ENCODE measurements at places on chromosomes 3 and 15.
A peak's percentile ranks its signal among the peaks of the same experiment; 100 is the strongest.

- DNase-seq = no peak
Measured at GRCh38 chr3:171485338-171485737, 25.1 kb upstream of the TNIK start.

- DNase-seq = no peak
Measured at GRCh38 chr3:151919030-151919328, 45.5 kb downstream of the SUCNR1 start.

DNA sequence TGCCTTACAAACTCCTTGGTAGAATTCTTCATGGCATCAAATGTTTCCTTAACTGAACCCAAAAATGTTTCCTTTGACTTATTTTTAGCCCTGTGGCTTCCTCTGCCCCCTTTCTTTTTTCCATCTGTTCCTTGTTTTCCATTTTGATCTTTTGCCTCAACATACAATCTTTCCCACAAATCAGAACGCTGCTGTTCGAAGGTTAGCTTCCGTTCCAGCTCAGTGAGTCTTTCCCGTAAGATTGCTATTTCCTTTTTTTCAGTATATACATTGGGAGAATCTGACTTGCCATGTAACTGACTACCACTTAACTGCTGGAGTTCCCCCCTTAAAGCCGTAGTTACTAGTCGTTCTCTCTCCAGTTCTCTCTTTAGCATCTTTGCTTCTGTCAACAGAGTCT lies 41.2 kb downstream of the PIGB start:
- no peak for DNase-seq

GRCh38 chr3:96813134-96813819 lies 1.1 kb upstream of the EPHA6 start:
- peak; percentile 14 for DNase-seq

DNA sequence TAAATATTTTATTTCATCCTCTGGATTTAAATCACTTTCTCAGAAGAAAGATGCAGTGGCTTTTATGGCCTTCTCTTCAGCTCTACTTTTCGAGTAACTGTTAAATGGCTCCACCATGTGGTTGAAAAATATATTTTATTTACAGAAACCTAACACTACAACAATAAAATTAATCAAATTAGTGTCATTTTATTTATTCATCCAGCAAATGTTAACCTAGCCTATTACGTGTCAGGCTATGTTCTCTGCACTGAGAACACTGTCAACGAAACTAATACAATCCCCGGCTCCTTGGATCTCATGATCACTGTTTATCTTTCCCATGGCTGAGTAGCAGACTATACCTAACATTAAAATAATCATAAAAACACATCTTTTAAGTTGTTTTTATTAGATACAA lies 148.0 kb upstream of the OSTN start:
- DNase-seq = no peak

GRCh38 chr3:167872941-167873340 lies 137.4 kb downstream of the SERPINI1 start:
- no peak for DNase-seq

- no peak for DNase-seq
Measured at GRCh38 chr3:186025161-186025560, 83.7 kb downstream of the ETV5 start.

GRCh38 chr15:47717036-47717612 lies at the start of gene SEMA6D:
TSS of gene SEMA6D (plus strand) at chr15:47717505. CDS start at chr15:47759799, 42,294 bp downstream.
- DNase-seq = no peak

- DNase-seq = no peak
Measured at GRCh38 chr15:25947323-25948314, 84.5 kb upstream of the ATP10A start.

DNA sequence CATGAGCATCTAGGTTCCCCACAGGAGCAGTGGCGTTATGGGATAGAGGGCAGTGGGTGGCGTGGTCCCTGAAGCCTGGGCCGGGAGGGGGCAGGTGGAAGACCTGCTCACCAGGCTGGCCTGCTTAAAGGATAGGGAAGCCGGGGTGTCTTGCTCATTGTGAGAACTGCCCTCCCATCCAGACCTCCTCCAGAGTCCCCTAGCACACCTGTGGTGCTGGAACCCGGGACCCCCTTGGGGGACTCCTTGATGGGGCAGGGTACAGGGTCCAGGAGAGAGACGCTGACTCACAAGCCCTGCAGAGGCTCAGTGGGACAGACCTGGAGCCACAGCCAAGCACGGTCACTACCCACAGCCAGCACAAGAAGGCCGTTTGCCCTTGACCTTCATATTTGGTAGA lies 2.8 kb upstream of the RHCG start:
- DNase-seq = no peak

GRCh38 chr15:70516408-70517193 lies 246.8 kb downstream of the UACA start:
- no peak for DNase-seq

DNA sequence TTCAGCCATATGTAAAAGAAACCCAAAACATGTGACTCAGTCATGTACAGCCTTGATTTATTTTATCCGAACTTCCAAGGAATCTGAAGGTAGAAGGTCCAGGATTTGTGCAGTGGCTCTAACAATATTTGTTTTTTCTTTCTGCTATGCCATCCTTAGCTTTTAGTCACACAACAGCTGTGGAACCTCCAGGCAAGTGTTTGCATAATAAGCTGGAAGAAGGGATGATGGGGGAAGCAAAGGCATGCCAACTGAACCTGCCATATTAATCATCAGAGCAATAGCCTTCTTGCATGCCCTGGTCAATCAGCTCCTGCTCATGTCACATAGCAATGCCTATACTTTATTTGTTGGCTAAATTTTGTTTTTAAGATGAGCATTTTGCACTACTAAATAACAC lies 444.7 kb upstream of the ARPP21 start:
- no peak for DNase-seq

- DNase-seq = no peak
Measured at GRCh38 chr15:67547064-67547463, 4.6 kb downstream of the MAP2K5 start.

- no peak for DNase-seq
Measured at GRCh38 chr3:123098426-123099330, 31.9 kb downstream of the PDIA5 start.

DNA sequence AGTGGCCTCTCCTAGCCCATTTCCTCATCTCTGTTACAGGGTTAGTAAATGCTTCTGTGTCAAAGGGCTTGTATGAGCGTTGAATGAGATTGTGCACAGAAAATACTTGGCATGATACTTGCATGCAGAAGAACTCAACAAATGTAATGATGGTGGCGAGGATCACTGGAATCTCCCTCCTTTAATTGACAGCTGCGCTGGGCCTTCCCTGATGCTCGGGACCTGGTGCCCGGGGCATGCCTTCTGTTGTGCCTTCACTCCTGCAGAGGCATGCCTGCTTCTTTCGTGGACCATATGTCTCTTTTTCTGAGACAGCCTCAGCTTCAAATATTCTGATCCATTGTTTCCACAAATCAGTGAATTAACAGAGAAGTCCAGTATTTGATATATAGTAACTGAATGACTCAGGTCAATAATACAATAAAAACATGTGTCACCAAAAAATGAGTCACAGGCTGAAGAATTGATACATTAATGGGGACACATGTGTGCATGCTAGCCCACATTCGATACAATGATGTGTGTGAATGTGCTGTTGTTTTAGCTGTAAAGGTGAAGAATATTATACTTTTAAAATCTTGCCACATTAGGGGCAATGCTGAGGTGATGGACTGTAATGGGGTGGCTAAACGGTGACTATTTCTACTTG lies 243.3 kb upstream of the TBL1XR1 start:
- DNase-seq = no peak

DNA sequence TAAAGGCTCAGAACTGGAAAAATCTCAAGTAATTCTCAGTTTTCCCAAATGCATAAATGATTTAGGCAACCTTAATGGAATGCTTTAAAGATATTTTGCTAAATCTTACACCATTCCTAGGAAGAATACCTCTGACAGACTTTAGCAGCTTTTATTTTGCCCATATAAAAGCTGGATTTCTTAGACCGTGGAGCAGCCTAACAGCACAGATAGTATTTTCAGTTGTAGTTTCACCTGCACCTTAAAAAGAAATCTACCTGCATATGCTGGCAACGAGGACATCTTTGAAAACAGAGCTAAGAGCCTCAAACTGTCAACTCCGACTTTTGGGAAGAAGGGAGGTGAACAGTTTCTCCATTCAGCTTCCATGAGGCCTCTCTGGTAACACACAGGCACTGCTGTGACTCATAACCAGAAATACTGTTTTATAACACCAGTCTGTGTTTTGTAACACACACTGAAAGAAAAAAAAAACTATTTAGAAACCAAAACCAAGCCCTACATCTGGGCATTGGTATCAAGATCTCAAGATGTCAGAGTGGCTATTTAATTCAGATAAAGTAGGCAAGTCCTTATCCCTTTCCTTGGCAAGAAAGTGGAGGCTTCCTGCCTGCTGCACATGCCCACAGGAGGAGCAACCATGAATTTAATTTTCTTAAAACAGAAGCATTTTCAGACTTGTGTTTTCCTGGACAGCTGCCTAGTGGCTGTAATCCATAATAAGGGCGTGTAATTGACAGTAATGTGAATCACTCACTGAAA lies 181.5 kb upstream of the ICE2 start:
- no peak for DNase-seq

GRCh38 chr3:40097131-40098117 lies 212.1 kb upstream of the EIF1B start:
- no peak for DNase-seq

DNA sequence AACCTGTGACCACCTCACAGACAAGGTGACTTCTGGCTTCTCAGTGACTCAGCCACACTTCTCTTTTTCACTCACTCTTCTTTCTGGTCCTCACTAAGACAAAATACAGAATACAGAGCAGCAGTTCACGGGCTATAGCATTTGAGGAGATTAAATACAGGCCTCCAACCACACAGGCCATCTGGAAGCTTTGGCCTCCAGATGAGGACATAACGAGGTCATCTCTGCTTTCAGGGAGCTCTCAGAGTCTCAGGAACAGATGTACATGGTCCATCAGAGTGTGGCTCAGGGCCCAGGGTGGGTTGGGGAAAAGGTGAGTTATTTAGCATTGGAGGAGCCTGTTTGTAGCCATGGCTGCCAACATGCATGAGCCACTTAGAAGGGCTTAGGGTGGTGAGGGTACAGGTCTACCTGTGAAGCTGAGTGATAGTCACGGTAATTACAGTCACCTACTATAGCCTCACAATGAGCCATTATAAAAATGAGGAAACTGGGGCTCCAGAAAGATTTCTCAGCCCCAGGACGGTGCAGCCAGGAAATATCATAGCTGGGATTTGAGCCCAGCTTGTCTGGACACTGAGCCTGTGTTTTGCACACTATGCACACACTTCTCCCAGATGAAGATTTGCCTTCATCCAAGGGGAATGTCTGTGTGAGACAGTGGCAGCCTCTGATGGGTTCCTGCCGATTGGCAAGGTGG lies 159.8 kb upstream of the CTDSPL start:
- DNase-seq = no peak

- DNase-seq = no peak
Measured at GRCh38 chr3:195012100-195012499, 258.9 kb downstream of the XXYLT1 start.

DNA sequence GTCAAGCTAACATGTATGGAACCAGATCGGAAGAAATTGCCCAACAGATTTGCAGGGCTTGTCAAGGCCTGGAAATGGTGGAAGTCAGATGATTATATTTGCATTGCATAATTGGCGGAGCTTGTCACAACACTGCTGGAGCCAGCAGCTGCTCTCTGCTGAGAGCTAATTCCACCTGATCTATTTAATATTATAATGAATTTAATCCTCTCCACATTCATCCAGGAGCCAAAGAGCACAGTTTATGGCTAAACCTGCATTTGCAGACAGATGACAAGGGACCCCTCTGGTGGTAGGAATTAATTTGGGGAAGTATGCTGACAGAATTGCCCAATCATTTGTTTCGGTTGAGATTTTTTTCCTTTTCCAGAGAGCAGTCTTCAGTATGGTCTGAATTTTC lies 730.2 kb downstream of the TUSC7 start:
- DNase-seq = no peak

DNA sequence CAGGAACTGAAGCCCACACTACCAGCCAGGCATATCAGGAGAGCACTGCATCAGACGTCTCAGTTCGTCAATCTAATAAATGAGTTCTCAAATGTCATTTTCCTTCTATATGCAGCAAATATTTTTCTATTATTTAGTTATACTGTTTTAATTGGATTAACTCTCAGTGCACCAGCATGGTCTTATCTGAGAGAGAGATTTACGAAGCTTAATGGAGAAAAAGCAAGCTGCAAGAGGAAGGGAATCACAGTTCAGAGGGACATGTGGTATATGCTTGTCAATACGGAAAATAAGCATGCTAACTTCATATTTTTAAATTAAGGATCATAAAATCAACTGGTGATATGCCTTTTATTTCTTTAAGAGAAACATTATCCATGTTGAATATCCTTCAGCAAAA lies 213.1 kb upstream of the NECTIN3 start:
- no peak for DNase-seq

Data from central memory CD4-positive, alpha-beta T cell (primary cell).